ENCODE measurements at places on chromosomes 13 and 19.

- no peak for DNase-seq
These were observed 20.7 kb upstream of the HMGB1 start for GRCh38 chr13:30486230-30487074.

- DNase-seq = no peak
These were observed 41.2 kb downstream of the POLR1D start for GRCh38 chr13:27662738-27663470.

GRCh38 chr13:51158365-51158764 is 47.3 kb upstream of the C13orf42 start:
- no peak for DNase-seq

- DNase-seq = no peak
These were observed 824 bp upstream of the ZNF331 start for GRCh38 chr19:53537121-53537520.

- no peak for DNase-seq
These were observed at the start of gene LIN7B for GRCh38 chr19:49113762-49114629. TSS of gene LIN7B (plus strand) at chr19:49114370. CDS start at chr19:49114405, 35 bp downstream.

GRCh38 chr19:54937926-54938325 is 9.4 kb downstream of the NLRP7 start:
- DNase-seq = no peak

GRCh38 chr19:47284324-47284899 is 9.7 kb downstream of the INAFM1 start:
- no peak for DNase-seq

- no peak for DNase-seq
These were observed 16.3 kb downstream of the MYO9B start for GRCh38 chr19:17091758-17092333.

DNA sequence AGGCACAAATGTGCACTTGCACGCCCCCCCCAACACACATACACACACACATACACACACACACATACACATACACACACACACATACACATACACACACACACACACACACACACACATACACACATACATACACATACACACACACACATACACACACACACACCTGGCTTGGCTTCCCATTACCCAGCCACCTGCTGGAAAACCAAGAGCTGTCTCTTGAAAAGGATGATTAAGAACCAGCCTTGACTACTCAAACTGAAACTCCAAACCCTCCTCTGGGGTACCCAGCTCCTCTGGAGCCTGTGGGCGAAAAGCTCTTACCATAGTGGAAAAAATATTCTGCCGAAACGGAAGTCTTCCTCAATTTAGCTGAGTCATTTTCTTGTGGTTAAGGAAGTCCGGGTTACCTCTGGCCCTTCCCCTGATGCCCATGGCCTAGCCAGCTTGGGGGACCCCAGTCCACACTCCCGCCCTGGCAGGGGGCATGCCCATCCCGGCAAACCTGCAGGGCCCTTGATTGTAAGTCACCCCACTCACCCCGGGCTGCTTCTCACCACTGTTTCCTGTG is 21.9 kb downstream of the CEBPA start:
- no peak for DNase-seq

DNA sequence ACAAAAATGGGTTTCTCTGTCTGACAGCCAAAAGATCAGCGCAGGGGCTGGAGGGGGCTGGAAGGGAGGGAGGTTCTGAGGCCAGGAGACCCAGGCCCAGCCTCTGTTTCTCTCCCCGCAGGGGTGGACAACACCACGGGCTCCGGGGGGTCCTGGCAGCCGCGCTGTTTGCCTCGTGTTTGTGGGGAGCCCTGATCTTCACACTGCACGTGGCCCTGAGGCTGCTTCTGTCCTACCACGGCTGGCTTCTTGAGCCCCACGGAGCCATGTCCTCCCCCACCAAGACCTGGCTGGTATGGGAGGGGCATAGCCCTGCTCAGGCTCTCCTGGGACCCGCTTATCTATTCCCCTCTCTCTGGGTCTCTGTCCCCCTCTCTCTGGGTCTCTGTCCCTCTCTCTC is 9.6 kb downstream of the CPT1C start:
- DNase-seq = no peak

All from skeletal muscle cell (primary cell).